Fibroblast of skin of left biceps (primary cell): ENCODE measurements at places on chromosomes 3 and 15.

- no peak for DNase-seq
These were observed 12.4 kb downstream of the OTOL1 start for GRCh38 chr3:161508852-161509477.

DNA sequence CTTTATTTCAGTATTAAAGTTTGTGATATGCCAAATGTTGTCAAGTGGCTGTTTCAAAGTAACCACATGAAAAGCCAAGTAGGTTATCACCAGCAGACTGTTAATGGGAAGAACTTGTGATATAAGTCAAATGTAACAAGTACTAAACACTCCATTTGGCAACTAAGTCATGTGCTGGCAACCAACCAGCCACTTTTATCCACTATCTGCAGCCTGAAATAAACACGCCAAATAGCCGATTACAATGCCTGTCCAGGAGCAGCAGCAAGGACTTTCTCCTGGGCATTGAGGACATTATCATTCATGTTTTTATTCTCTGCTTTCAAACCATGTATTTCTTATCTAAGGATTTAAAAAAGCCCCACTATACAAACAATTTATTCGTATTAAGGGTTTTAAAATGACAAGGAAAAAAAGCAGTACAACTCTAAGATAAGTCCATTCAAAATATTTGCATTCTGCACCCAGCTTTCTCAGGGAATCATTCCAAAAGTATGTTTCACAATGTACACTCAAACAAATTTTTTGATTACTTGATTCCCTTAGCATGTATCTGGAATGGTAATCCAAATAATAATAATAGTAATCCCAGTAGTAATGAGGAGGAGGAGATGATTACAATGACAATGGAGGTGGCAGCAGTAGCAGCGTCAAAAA, 448.6 kb downstream of the ERC2 start:
- DNase-seq: no peak

DNA sequence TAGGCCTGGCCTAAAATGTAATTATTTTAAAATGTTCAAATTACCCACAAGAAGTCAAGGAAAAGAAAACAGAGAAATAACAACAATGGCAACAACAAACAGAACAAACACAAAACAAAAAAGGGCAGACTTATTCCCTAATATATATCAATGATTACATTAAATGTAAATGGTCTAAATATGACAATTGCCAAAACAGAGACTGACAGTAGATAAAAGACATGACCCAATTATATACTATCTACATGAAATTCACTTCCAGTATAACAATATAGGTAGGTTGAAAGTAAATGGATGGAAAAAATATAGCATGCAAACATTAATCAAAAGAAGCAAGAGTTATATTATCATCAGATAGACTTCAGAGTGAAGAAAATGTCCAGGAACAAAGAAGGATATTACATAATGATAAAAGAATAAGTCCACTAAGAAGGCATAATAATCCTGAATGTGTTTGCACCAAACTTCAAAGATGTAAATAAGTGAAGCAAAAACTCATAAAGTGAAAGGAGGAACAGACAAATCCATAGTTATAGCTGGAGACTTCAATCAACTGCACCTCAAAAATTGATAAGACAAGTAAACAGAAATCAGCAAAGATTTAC, 6.5 kb downstream of the SEC22C start:
- no peak for DNase-seq

- DNase-seq: no peak
These were observed 54.9 kb downstream of the STARD5 start for GRCh38 chr15:81268881-81269601.

DNA sequence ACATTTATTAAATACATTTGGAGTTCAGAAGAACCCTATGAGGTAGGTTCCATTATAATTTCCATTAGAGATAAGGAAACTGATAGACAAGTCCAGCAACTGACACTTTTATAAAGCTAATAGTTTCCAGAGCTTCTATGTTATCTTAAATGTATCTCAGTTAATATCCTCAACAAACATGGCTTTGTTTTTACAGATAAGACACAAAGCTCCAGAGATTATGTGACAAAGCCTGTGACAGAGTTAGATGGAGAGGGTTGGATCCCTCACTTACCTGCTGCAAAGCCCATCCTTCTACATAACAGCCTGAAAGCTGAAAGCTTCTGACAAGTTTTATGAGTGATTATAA, 473 bp upstream of the COMMD2 start:
- DNase-seq: no peak

DNA sequence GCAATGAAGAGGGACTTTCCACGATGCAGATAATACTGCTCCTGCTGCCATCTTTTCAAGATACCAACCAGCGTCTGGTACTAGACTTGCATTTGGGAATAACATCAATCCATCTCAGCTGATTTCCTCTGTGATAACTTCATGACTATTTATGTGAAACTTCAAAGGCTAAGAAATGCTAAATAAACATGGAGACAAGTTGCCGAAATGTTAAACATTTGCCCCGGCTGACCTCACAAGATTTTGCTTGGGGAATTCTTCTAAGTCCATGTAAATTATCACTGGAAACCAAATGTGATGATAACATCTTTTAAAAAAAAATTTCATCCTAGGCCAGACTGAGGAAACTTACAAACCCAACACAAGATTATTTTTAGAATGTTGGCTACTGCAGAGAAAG, 185.8 kb upstream of the PRICKLE2 start:
- DNase-seq: no peak

GRCh38 chr3:110810356-110810755, 261.3 kb upstream of the NECTIN3 start:
- no peak for DNase-seq

GRCh38 chr3:55615039-55615693, 128.1 kb upstream of the WNT5A start:
- DNase-seq: no peak

DNA sequence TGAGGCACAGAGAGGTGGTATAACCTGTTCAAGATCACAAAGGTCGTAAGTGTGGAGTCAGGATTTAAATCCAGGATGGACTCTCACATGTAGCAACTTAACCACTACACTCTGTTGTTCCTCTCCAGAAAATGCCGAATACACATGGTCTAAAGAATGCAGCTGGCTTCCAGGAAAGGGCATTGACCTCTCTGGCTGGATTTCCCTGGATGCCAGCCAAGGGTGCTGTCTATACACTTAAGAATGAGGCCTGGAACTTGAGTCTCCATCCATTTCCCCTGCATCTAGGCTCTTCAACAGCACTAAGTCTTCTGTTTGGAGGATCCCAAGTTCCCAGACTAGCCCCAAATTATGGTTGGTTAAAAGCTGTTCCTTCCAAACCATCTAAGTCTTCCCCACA, 60.5 kb downstream of the CERS3 start:
- DNase-seq: no peak
